Fibroblast of the aortic adventitia (primary cell): ENCODE measurements at places on chromosomes 7 and 10. TPM values are rescaled to one million over a fixed set of nuclear protein-coding genes. Genes with fewer than 3 reads are reported as not detected.

The GATA3 gene
- total RNA-seq: not detected in 2 replicates

The CEP55 gene
- total RNA-seq: 2.7 and 36.9 TPM in 2 replicates

The CRHR2 gene
- not detected in 2 replicates for total RNA-seq

The SMARCD3 gene
- 44.9 and 59.7 TPM in 2 replicates for total RNA-seq

The CDHR1 gene
- total RNA-seq: not detected in 2 replicates

The HABP2 gene
- not detected in 2 replicates for total RNA-seq

The SAP25 gene
- not detected in 2 replicates for total RNA-seq

The LIPJ gene
- total RNA-seq: 0.09 TPM in 1 of 2 replicates, not detected in the other

The TMEM236 gene
- 0.09 and 0.16 TPM in 2 replicates for total RNA-seq

The C10orf53 gene
- total RNA-seq: not detected in 2 replicates

The ZNF316 gene
- 9.9 and 21.0 TPM in 2 replicates for total RNA-seq

The WDFY4 gene
- under 0.01 TPM in 1 of 2 replicates, not detected in the other for total RNA-seq

The ADK gene
- total RNA-seq: 26.7 and 96.8 TPM in 2 replicates
